Activated gamma-delta T cell treated with anti-CD3 and anti-CD28 coated beads, Interleukin-2, amount 50 U/mL, for 16 hours (primary cell): ENCODE measurements at places on chromosomes 7 and 10.

DNA sequence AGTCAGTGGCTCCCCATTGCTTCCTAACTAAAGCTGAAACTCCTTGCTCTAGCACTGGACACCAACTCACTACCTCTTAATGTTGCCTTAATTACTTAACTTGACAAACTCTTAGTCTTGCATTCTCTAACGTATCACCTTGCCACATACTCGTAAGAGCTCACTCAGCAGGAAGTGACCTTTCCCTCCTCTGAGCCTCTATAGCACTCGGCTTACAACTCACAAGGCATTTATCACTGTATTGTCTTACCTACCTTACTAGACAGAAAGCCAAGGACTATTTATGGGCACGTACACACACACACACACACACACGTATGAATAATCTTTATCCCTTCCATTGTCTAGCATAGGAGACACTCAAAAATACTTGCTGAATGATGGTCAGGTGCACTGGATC is 21.2 kb downstream of the CEP41 start:
- DNase-seq = no peak

DNA sequence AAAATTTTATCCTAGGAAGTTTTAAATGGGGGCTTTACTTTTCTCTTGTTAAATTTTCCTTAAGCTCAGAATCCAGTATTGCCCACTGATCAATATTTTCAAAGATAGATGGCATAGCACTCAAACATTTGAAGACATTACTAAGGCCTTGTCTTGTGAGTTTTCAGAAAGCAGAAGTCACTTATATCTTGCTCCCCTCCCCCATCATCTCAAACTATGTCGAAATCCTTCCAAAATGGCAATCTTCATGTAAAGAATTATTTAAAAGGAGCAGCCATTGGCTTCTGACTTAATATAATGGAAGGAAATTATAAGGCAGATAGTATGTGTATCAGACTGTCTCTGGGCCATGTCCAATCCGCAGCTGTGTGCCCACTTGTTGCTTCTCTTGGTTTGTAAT is 553.5 kb upstream of the C7orf33 start:
- DNase-seq = no peak

- DNase-seq = no peak
Measured at GRCh38 chr10:82742478-82742877, 867.5 kb downstream of the NRG3 start.

DNA sequence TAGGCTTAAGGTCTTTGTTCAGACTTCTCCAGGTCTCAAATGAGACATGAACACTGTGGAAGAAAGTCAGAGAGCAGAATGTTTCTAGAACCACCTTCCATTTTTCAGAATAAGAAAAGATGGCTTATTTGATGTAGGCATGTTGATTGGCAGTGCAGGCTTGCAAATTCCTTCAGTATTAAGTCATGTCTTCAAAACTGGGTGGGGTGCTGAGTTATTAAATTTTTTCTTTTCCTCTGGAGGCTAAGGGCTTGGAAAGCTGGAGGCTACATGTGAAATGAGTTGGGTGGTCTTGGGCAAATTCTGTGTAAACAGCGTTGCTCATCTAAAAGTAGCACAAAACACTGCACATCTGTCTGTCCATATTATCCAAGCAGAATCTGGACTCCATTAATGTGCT is 62.8 kb downstream of the PRTFDC1 start:
- no peak for DNase-seq

GRCh38 chr10:6721964-6722615 is 142.0 kb upstream of the PRKCQ start:
- DNase-seq = no peak
